ENCODE measurements at places on chromosomes 1 and 21.

DNA sequence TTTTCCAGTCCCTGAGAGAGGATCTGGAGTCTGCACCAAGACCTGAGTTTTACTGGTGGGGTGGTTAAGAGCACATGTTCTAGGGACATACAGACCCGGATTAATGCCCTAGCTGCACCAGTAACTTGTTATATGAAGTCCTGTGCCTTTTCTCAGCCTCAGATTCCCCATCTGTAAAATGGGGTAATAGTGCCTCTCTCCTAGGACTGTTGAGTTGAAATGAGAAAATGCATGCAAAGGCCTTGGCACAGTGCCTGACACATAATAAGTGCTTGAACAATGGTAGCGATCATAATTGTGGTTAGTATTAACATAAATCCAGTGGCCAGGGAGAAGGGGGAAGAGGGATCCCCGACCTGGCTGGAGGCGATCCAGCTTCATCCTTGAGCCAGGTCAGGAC lies 12.3 kb downstream of the AHDC1 start:
- DNase-seq = no peak

- no peak for DNase-seq
Measured at GRCh38 chr1:153799566-153800465, 24.6 kb downstream of the SLC27A3 start.

DNA sequence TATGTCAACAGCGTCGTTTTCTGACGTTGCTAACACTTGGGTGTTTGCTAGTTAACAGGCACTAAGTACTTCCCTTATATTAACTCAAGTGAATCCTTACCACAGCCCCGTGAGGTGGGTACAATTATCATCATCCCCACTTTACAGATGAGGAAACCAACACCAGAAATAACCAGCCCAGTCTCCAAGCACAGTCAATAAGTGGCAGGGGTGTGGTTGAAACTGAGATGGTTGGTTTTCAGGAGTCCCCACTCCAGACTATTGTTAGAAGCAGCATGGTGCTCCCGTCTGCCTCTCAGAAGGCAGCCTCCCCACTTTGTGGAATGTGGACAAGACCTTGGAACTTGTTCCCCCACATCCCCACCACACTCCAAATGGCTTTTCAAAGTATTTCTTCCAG lies 45.7 kb upstream of the ACOT11 start:
- DNase-seq = no peak

DNA sequence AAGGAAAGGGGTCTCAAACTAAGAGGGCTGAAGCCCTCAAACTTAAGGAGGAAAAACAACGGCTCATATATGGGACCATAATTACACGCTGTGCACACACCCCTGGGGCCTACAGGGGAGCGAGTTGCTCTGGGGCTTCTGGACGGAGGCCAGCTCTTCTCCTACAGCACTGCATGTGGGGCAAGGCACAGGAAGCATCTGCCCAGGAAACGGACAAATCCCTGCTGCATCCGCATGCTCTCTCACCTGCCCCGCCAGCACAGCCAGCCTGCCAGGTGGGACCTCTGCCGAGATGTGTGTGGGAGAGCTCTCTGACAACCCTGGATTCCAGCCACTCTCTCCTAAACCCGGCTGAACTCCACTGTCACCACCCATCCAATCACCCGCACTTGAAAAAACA lies 54.1 kb downstream of the MRPL37 start:
- peak; percentile 82 for DNase-seq

DNA sequence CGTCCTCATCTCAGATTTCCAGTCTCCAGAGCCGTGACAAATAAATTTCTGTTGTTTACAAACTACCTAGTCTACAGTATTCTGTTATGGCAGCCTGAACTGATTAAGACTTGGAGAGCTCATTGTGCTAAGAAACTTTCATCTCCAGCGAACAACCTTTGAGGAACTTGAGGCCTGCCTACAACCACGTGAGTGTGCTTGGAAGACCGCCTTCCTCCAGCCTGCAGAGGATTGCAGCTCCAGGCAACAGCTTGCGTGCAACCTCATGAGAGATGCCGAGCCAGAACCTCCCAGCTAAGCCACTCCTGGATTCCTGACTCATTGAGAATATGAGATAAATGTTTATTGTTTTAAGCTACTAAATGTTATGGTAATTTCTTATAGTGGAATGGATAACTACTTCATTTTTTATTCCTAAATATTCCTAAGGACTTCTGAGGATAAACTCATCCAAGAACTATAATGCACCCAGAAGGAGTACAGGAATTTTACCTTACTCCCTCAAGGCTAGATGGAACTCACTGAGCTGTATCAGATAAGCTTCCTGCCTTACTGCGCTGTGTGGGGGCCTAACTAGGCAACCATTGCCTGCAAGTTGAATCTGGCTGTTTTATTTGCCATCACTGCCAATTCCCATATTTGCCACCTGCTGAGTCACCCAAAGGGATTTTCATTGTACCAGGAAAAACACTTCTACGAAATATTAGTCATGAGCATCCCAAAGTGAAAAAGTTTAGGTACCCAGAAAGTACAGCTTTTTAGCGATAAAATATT lies 17.6 kb downstream of the FAM177B start:
- DNase-seq = no peak

All from NCI-H2171 treated with DMSO at 0.1 percent for 48 hours (cell line).